Esophagus muscularis mucosa (tissue), 4 donors: ENCODE measurements at places on chromosomes 5 and 9. TPM values are rescaled to one million over a fixed set of nuclear protein-coding genes. Genes with fewer than 3 reads are reported as not detected.
A peak's percentile ranks its signal among the peaks of the same experiment; 100 is the strongest.

BNC2 gene
- total RNA-seq, result 138 TPM

DNA sequence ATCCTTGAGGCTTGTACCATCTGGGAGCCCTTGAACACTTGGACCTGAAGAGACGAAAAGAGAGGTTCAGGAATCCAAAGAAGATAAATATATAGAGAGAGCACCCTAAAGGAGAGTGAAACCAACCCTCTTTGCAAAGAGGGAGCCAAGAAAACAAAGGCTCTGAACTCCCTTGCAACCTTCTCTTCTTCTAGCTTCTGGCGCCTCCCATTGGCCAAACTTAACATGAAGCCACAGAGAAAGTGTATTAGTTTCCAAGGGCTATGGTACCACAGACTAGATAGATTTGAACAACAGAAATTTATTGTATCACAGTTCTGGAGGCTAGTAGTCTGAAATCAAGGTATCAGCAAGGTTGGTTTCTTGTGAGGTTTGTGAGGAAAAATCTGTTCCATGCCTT, 175.1 kb downstream of the HCN1 start:
- H3K36me3 ChIP-seq, result no peaks in the 10 kb centered on the region
- H3K4me1 ChIP-seq, result no peaks in the 10 kb centered on the region
- H3K27me3 ChIP-seq, result no peaks in the 10 kb centered on the region

DNA sequence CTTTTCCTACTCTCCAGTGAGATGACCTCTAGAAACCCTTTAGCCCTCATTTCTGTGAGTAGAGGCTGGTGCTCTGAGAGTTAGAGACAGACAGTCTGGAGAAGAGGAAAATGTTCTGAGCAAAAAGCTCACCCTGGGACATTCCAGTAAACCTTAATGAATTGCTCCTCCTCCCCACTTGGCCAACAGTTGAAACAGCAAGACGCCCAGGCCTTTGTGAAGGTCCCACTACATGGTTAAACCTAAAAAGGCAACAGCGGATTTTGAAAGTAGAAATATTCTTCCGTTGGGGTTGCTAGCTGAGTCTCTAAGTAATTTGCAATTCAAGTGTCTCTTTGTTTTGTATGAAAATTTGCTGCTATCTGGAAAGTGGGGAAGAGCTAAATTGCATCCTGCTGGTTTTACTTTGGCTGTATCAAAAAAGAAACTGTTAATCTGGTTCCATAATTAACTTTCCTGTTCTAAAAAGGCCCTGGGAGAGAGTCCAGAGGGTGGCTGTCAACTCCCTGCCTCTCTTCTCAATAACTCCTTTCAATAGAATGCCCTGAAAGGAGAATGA, 63.8 kb downstream of the ATP10B start:
- H3K27ac ChIP-seq, result no peak overlapping the region
- no peak for DNase-seq
- no peak overlapping the region for H3K4me3 ChIP-seq

DNA sequence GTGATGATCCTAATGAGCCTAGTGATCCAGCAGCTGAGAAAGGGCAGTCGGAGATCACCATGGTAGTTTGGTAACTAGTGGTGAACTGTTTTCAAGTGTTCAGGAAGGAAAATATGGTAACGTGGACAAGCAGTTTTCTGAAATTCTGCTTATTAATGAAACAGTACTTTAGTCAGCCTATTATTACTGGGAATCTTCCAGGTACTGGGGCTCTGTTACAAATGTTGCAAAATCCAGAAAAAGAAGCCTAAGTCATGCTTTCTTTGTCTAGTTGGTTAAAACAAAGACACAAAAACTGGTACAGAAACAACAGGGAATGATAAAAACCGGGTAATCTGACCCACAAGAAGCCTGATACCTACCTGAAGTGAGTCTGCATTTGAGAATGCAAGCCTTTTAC, 18.2 kb downstream of the TTC23L start:
- no peaks in the 10 kb centered on the region for H3K36me3 ChIP-seq
- H3K27me3 ChIP-seq, result no peaks in the 10 kb centered on the region
- H3K4me3 ChIP-seq, result no peak overlapping the region
- no peak for DNase-seq
- H3K27ac ChIP-seq, result no peak overlapping the region

DNA sequence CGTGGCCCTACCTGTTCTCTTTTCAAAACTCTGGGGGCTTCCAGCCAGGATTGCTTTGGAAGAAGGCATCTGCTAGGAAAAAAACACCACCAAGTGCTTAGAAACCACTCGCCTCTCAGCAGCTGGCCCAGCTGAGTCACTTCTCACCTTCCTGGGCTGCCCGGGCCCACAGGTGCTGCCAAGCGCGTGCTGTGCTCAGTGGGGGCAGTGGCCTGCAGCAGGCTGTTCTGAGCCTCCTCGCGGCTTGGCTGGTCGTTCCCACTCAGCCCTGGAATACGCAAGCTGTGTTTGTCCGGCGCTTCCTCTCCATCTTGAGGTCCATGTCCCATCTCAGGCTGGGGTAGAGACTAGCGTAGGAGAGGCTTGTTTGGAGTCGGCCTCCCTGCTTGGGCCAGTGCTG, 102.5 kb upstream of the FCN2 start:
- DNase-seq, result no peak
- peaks cover 44% of the 10 kb centered on the region for H3K36me3 ChIP-seq
- no peak overlapping the region for H3K4me3 ChIP-seq
- peak overlapping the region; percentile 63 for H3K27ac ChIP-seq
- H3K4me1 ChIP-seq, result peaks cover 16% of the 10 kb centered on the region
- H3K27me3 ChIP-seq, result no peaks in the 10 kb centered on the region

GRCh38 chr5:37886242-37886905, 46.5 kb upstream of the GDNF start:
- H3K4me1 ChIP-seq, result peaks cover 17% of the 10 kb centered on the region
- H3K27ac ChIP-seq, result no peak overlapping the region
- no peaks in the 10 kb centered on the region for H3K27me3 ChIP-seq
- H3K36me3 ChIP-seq, result no peaks in the 10 kb centered on the region

DNA sequence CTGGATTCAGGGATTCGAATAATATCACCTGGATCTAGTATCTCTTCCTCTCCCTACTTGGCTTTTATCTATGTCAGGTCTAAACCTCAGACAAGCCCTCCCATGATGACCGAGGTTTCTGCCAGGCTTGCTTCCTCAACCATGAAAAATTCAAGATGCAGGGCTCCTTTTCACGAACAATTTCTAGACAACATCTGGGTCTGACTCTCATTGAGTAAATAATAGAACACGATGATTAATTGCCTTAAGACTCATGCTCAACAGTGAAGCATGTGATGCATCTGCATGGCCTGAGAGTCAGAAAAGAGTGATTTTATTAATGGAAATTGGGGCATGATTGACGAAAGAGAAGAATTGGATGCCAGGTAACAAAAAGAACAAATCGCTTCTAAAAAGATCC, 277.2 kb upstream of the ZNF608 start:
- no peaks in the 10 kb centered on the region for H3K4me1 ChIP-seq

TMEFF1 gene
- total RNA-seq, result 0.78 TPM

GRCh38 chr5:149273950-149274349, 2.3 kb downstream of the AFAP1L1 start:
- H3K36me3 ChIP-seq, result no peaks in the 10 kb centered on the region
- no peaks in the 10 kb centered on the region for H3K27me3 ChIP-seq
- DNase-seq, result no peak
- no peak overlapping the region for H3K4me3 ChIP-seq

ITK gene
- total RNA-seq, result 2.1 TPM

XPA gene
- total RNA-seq, result 22.9 TPM

KLF4 gene
- total RNA-seq, result 41.9 TPM

PPIC gene
- 42.9 TPM for total RNA-seq

GRCh38 chr5:1202026-1202797, 817 bp downstream of the SLC6A19 start:
- H3K4me3 ChIP-seq, result no peak overlapping the region
- no peak overlapping the region for H3K27ac ChIP-seq
- no peaks in the 10 kb centered on the region for H3K4me1 ChIP-seq
- H3K36me3 ChIP-seq, result no peaks in the 10 kb centered on the region
- DNase-seq, result no peak

GRCh38 chr9:113471566-113471965, 8.0 kb downstream of the RGS3 start:
- H3K4me1 ChIP-seq, result peaks cover 23% of the 10 kb centered on the region
- no peaks in the 10 kb centered on the region for H3K36me3 ChIP-seq
- no peak overlapping the region for H3K4me3 ChIP-seq
- no peak overlapping the region for H3K27ac ChIP-seq
- no peaks in the 10 kb centered on the region for H3K27me3 ChIP-seq

DNA sequence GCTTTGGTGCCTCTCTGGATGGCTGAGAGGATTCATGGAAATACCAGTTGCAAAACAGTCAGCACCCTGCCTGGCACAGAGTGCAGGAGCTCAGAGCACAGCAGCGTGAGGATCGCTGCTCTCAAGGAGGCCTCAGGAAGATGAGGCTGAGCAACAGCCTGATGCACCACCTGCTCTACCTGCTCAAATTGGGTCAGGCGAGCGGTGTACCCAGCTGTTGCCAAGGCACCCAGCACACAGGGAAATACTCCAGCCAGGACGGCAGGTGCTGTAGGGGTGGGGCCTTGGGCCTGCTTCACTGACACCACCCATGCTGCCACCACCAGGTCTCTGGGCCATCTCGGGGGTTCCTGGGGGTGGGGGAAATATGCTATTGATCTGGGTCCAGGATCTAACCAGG, 4.3 kb downstream of the EEIG1 start:
- no peaks in the 10 kb centered on the region for H3K27me3 ChIP-seq
- peaks cover 89% of the 10 kb centered on the region for H3K4me1 ChIP-seq
- no peak for DNase-seq
- peak overlapping the region; percentile 97 for H3K4me3 ChIP-seq

DNA sequence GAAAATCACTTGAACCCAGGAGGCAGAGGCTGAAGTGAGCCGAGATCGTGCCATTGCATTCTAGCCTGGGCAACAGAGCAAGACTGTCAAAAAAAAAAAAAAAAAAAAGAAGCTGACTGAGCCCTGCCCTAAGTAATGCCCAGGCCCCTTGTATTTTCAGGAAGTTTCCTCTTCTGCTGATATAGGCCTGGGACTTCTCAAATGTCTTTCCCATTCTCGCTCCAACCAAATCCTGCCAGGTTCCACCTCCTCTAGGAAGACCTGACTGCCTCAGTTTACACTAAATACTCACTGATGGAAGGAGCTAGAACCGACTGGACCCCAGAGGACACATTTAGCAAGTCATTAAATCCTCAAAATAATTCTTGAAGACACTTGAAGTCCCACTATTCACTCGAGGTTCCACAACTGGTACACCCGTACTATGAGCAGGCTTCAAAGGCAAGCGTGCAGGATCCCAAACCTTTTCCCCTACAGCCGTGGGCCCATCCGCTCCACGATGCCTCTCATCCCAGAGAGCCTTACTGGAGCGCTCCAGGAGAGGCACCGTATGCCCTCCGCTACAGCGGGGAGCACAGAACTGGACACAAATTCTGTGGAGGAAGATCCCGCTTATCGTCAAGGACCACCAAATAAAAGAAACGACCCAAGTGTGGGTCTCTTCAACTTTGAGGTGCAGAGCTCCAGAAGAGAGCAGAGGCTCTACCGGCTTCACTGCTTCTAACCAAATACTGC, 676 bp downstream of the NOL6 start:
- peak overlapping the region; percentile 91 for H3K4me3 ChIP-seq
- no peaks in the 10 kb centered on the region for H3K27me3 ChIP-seq
- peaks cover 21% of the 10 kb centered on the region for H3K4me1 ChIP-seq
- no peak for DNase-seq
- H3K36me3 ChIP-seq, result peaks cover 43% of the 10 kb centered on the region

- no peak for DNase-seq
- no peaks in the 10 kb centered on the region for H3K36me3 ChIP-seq
- no peak overlapping the region for H3K27ac ChIP-seq
- H3K4me3 ChIP-seq, result no peak overlapping the region
These were observed 51.3 kb downstream of the ANXA1 start for GRCh38 chr9:73202980-73203379.

DNA sequence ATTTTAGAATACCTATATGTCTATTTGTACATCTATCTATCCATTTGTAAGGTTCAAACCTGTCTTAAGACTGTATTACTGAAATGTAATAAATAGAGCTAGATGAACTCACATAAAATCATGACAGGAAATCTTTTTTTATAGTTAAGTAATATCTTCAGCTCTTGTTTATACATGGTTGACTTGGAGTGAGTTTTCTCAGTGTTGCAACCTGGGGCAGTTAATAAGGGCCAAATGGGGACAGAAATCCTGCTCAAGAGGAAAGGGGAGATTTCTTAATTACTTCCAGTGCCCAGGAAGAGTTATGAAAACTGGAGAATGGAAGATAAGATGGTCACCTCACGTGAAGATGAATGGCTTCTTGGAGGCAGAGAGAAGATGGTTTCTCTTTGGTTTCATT, 265.1 kb upstream of the FBXL7 start:
- H3K36me3 ChIP-seq, result no peaks in the 10 kb centered on the region
- H3K27me3 ChIP-seq, result no peaks in the 10 kb centered on the region
- H3K27ac ChIP-seq, result no peak overlapping the region
- no peak overlapping the region for H3K4me3 ChIP-seq

SHISAL2B gene
- total RNA-seq, result not detected
